ENCODE measurements at places on chromosomes 13 and 19. TPM values are rescaled to one million over a fixed set of nuclear protein-coding genes. Genes with fewer than 3 reads are reported as not detected.

ZNF506 gene
- 2.3 TPM for polyA plus RNA-seq

- DNase-seq = peak; percentile 67
Observed at GRCh38 chr13:43802511-43802910, 15.7 kb upstream of the ENOX1 start.

DNA sequence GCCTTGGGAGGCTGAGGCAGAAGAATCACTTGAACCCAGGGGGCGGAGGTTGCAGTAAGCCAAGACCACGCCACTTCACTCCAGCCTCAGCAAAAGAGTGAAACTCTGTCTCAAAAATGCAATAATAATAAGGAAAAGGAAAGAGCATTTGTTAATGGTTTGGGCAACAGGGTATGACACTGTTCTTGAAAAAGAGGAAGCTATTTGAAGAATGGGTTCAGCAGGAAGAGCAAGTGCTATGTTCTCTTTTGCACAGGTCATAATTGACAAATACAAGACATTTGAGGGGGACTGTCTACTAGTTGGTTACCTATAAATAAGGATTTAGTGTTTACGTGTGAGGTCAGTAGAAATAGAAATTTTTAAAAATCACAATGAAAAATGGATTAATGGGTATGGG lies 218.3 kb downstream of the DCT start:
- no peak for DNase-seq

DNA sequence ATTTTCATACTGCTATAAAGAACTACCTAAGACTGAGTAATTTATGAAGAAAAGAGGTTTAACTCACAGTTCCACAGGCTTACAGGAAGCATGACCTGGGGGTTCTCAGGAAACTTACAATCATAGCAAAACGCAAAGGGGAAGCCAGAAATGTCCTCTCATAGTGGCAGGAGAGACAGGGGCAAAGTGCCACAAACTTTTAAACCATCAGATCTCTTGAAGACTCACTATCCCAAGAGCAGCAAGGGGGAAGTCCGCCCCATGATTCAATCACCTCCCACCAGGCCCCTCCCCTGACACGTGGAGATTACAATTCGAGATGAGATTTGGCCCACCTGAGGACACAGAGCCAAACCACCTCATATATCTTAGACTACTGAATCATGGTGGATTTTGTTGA lies 198.7 kb downstream of the KCTD12 start:
- DNase-seq = no peak

DNA sequence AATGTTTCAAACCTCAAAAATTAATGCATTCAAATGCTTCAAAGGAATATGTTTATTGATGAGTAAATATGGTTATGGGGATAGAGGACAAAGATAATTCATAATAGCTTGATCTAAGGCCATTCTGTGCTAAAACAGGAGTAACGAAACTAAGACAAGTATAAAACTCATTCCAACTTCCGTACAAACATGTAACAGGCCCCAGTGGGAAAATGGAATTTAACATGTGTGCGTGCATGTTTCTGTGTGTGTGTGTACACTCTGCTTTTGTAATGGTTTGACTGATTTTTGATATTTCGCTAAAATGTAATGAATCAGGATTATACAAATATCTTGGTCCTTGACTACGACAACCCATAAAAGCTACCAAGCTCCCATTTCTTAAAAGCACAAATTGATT lies 91.0 kb downstream of the KLF12 start:
- DNase-seq = no peak

DNA sequence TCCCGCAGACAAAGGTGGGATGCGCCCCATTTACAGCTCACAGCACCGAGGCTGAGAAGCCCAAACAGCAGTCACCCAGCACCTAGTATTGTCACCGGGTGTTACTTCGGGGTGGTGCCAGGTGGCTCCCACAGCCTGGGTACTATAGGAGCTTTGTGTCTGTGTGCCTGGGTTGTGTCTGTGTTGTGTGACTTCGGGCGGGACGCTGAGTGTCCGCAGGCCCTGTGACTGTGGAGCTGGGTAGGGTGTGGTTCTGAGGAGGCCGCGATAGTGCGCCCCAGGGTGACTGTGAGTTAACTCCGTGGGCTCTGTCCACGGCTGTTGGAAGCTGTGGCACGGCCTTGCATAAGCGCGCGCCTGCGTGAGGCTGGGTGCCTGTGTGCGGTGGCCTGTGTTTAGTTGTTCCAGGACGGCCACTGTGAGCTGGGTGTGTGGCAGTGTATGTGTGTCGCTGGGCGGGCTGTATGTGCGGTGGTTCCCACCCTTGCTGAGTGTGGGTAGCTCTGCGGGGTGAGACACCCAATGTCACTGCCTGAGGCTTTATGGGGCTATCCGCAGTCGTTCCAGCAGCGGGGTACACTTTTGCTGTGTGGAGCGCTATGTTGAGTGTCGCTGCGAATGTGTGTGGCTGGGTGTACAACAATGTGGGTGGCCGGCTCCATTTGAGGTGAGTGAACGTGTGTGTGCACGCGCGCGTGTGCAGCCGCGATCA lies 559 bp upstream of the SSBP4 start:
- DNase-seq = no peak

- no peak for DNase-seq
Observed at GRCh38 chr19:21094347-21095025, 12.5 kb downstream of the ZNF714 start.

DNA sequence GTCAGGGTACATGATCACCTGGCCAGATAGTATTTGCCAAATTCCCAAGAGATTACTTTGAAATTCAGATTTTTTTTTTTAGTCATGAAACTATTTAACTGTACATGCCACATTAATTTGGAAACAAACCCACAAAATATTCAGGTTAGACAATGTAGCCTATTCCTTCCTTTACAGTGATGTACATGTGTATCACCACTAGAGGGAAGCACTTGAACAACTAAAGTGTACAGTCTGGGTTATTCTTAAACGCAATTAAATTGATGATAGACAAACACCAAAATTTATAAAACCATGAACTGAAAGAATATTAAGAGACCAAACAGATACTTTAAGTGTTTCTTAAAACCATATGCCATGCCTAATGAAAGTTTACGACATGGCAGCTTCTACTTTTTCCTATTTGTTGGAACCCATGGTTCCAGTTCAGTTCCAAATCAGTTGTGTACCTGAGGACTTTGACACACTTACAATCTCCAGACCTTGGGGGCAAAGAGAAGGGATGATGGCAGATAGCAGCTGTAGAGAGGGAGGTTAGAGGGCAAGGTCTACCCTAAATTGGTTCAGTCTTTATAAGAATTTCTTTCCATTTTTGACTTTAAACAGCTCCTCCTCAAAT lies 52.8 kb downstream of the TNFSF13B start:
- DNase-seq = peak; percentile 26

DNA sequence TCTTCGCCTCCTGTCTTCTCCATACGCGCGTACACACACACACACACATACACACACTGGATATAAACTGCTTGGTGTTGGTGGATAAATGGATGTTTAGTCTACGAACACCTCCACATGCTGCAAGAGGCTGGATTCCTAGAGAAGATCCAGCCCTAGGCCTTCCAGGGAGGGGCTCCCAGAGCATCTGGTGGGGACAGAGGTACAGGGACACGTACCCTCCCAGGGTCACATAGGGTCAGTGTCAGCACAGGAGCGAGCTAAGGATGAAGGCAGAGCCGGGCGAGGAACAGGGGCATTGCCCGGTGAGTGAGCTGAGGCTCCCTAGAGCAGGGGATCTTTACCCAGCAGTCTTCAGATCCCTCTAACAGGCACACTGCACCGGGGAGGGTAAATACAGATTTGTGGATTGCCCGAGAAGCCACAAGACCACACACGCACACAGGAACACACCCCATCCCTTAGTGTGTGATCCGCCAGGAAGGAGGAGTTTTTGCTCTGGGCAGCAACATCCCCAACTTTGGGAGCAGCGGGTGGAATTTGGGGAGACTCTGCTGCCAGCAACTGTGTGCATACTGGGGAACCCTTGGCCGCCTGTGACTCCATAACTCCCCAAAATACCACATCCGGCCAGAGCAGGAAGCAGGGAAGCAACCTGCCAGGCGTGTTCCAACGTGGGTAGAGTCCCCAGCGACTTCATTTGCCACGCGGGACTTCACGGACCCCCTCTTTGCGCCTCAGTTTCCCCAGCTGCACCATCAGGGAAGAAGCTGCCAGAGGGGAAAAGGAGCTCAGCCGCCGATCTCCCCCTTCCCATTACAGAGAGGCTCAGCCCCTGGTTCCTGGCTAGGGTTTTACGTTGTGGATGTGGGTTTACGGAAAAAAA lies 5.8 kb upstream of the TLE2 start:
- peak; percentile 56 for DNase-seq

KIR3DL2 gene
- not detected for polyA plus RNA-seq

DNA sequence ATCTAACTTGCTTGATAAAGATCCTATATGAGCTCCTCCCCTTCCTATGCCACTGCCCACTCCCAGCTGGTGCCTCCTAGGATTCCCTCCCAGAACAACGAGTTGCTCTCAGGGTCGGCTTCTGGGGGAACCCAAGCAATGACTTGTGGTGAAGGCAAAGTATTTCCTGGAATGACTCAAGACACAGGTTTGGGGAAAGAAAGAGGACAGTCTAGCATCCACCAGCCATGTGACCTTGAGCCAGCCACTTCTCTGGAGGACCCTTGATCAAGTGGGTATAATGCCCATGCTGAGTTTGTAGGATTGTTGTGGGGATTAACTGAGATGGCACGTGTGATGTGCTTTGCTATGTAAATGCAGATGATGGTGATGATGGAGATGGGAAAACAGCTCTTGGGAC lies 33.0 kb downstream of the MBD3L2B start:
- no peak for DNase-seq

GRCh38 chr13:48403151-48403631 lies 9.7 kb downstream of the LPAR6 start:
- DNase-seq = no peak

GRCh38 chr13:32038343-32038742 lies 6.8 kb downstream of the FRY start:
- no peak for DNase-seq

DNA sequence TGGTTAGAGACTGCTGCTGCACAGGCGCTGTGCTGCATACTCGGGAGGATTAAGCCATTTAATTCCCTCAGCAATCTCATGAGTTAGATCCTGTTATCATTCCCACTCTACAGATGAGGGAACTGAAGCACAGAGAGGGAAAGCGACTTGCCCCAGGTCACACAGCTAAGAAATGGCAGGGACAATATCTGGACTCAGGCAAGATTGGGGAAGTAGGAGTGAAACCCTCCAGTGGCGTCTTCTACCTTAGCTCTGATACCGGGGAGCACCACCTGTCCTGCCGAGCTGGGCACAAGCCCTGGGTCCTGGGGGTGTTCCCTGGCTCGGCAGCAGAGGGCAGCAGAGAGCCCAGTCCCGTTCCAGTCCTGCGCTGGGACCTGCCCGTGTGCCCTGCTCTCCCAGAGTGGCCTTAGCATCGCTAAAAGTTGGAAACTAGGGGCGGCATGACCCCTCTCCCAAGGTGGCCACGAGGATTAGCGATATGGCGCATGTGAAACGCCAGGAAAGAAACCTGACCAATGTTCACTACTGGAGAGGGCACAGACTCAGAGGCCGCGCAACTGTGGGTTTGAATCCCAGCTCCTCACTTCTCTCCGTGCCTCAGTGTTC lies 20.5 kb downstream of the CYTH2 start:
- DNase-seq = peak; percentile 60

- no peak for DNase-seq
Observed at GRCh38 chr13:105259426-105259825, 1276.0 kb downstream of the EFNB2 start.

DNA sequence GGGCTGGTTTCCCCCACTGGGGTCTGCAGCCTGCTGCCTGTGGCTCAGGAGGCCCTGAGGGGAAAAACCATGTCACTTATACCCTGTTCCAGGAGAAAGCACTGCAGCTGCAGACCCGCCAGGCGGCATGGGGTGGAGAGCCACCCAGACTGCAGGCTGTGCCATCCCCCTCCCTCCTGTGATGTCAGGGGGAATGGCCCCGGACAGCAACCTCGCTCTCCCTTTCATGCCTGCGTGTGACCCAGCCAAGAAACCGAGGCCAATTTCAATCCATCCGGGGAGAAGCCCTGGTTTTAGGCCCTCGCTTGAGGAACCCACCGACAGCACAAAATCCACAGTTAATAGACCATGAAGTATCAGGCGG lies 37.2 kb upstream of the MATK start:
- DNase-seq = no peak
